Skin of body (tissue), 3 donors: ENCODE measurements at places on chromosomes 16 and 17. TPM values are rescaled to one million over a fixed set of nuclear protein-coding genes. Genes with fewer than 3 reads are reported as not detected.

DNA sequence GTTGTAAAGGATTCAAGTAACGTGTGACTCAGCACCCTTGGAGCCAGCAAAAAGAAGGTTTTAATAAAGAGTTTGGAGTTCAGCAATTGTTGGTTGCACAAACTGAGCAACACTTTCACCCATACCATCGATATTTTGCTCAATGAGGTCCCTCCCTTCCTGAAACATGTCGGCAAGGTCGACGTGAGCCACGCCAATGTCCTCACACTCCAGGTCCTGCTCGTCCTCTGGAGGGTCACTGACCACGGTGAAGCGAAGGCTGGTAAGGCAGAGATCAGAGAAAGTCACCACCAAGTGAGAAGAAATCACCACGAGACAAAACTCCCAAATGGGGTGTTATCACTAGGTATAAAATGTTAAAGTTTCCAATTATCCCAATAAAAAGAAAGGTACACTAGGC lies 98.3 kb downstream of the RPGRIP1L start:
- peak; percentile 24 for DNase-seq

GRCh38 chr17:64327201-64327930 lies 63.3 kb downstream of the PECAM1 start:
- peak; percentile 33 for DNase-seq

DNA sequence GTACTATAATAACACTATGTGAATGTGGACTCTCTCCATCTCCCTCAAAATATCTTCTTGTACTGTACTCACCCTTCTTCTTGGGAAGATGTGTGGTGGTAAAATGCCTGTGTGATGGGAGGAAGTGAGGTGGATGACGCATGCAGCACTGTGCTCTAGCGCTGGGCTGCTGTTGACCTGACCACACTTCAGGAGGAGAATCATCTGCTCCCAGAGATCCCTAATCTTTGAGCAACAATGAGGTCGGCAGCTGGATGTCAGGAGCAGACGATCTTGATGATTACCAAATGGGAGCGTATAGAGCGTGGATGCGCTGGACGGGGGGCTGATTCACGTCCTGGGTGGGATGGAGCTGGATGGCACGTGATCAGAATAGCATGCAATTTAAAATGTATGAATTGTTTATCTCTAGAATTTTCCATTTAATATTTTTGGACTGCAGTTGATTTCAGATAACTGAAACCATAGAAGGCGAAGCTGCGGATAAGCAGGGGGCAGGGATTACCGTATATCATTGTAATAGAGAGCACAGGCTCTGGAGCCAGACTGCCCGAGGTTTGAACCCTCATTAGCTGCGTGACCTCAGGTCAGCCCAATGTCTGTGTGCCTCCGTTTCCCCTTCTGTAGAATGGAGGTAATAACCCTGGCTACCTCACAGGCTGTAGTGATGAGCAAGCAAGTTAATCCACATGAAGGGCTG lies 23.7 kb upstream of the CYLD start:
- no peak for DNase-seq

DNA sequence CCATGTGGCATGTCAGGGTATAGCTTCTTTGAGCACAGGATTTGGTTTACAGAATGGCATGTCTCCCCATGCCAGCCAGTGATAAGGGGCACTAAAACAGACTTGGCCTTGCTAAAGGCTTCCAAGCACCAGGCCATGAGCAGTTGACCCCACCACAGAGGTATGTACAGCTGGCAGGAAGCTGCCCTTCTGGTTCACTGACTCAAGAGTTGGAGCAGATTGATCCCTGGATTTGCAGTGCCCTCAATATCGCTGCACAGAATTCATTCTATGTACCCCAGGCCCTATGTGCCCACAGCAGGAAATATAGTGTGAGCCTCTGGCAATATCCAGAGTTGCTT lies 24.3 kb downstream of the HLF start:
- no peak for DNase-seq

DNA sequence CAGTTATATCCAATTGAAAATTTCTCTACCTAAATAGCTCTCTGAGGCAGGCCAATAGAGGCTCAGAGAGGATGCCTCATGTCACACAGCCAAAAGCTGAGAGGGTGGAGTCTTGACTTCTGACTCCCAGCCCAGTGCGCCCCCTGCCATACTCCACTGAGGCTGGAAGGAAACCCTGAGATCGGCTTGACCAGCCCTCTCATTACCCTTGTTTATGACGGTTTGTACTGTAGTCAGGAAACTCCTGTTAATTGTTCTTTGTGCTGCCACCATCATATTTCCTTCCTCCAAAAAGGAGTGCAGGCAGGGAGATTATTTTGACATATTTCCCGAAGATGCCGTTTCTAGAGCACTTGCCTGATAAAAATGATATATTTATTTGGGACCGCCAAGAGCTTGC lies 107.9 kb downstream of the AIPL1 start:
- DNase-seq, result no peak

The IL17C gene
- total RNA-seq, result 0.39 TPM
